Effector memory CD8-positive, alpha-beta T cell (primary cell): ENCODE measurements at places on chromosomes 12 and 14.

DNA sequence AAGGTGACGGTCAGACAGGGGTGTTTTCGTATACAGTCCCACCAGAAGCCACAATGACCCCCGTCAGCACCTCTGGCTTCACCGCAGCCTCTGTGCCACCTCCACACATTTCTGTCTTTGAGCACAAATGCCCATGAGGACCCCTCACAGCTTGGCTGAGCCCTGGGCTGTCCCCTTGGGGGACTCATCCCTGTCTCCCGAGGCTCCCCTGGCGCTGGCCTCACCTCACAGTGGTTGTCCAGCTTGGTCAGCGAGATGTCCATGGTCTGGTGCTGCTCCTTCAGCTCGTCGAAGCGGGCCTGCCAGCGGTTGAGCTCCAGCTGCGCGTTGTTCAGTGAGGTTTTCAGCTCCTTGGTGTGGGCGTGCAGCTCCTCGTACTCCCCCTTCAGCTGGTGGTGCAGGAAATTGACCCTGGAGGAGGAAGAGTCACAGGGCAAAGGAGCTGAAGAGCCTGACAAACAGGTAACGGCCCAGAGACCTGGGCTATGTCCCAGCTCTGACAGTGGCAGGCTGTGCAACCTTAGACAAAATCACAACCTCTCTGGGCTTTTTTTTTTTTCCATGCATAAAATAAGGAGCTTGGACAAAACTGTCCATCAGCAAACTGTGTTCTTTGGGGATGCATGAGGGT is 52.7 kb upstream of the GPR68 start:
- DNase-seq: no peak

GRCh38 chr14:53218161-53218560 is 65.0 kb upstream of the DDHD1 start:
- DNase-seq: no peak

DNA sequence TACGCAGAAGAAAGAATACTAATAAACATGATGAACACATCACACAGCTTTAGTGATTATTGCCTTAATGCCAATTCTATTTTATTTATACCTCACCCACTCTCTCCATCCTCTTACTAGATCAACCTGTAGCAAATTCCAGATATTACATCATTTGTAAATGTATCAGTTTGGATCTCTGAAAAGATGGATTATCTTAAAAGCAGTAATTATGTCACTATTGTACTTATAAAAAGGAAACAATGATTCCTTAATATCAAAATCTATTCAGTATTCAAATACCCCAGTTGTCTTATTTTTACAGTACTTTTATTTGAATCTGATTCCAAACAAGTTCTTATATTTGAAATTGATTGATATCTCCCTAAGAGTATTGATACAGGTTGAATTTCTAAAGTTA is 892.8 kb upstream of the MDGA2 start:
- DNase-seq: no peak

- no peak for DNase-seq
Measured at GRCh38 chr14:77260631-77261030, 10.4 kb downstream of the NGB start.

DNA sequence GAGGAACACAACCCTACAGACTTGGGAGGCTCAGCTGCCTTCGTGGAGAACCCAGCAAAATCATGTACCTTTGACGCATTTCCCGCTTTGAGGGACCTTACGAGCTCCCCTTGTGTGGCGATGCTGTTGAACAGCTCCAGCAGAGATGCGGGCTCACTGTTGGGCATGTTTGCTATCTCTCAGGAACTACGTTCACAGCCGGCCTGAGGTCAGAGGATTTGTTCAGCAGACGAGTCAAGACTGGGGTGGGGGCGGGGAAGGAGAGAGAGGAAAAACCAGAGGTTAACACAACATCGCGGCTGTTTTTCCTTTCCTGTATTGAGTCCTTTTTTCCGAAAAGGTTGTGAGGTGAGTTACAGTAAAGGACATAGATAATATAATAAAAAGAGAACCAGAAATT is 45.9 kb downstream of the SLC25A47 start:
- DNase-seq: no peak
